Stimulated activated CD8-positive, alpha-beta memory T cell treated with anti-CD3 and anti-CD28 coated beads, Interleukin-2, amount 100 ng/mL, for 48 hours (primary cell): ENCODE measurements at places on chromosomes 1 and 21.

GRCh38 chr1:243851765-243852164 lies 1.7 kb upstream of the AKT3 start:
- no peak for DNase-seq

- DNase-seq: no peak
Observed at GRCh38 chr1:206006946-206007345, 3.8 kb upstream of the RAB7B start.

GRCh38 chr1:222109836-222110235 lies 367.9 kb upstream of the DUSP10 start:
- no peak for DNase-seq

DNA sequence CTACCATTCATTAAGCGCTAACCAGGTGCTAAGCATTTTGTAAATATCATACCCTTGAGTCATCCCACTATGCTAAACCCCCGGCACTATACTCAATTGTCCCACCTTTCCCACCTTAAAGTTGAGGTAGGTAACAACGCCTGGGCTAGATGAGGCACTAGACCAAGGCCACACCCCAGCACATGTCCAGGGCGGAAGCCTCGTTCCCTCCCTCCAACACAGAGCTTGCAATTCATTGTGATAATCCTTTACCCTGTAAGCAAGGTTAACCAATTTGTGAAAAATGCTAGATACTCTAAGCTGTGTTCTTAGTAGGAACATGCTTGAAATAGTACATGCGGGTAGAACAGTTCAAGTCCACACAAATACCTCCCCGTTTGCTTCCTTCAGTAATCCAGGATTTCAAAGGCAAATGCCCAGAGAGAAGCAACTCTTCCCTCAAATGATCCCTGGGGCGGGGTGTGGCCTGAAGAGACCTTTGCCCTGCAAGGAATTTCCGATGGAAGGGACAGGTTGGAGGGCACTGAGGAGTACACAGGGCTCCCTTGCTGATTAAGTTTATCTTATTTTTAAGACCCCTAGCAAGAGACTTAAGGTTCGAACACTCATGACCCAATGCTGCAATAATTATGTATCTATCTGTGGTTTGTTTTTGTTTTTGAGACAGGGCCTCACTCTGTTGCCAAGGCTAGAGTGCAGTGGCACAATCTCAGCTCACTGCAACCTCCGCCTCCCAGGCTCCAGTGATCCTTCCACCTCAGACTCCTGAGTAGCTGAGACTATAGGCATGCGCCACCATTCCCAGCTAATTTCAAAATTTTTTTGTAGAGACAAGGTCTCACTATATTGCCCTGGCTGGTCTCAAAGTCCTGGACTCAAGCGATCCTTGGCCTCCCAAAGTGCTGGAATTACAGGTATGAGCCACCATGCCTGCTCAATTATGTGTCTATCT lies 2.6 kb downstream of the RSPH1 start:
- no peak for DNase-seq

DNA sequence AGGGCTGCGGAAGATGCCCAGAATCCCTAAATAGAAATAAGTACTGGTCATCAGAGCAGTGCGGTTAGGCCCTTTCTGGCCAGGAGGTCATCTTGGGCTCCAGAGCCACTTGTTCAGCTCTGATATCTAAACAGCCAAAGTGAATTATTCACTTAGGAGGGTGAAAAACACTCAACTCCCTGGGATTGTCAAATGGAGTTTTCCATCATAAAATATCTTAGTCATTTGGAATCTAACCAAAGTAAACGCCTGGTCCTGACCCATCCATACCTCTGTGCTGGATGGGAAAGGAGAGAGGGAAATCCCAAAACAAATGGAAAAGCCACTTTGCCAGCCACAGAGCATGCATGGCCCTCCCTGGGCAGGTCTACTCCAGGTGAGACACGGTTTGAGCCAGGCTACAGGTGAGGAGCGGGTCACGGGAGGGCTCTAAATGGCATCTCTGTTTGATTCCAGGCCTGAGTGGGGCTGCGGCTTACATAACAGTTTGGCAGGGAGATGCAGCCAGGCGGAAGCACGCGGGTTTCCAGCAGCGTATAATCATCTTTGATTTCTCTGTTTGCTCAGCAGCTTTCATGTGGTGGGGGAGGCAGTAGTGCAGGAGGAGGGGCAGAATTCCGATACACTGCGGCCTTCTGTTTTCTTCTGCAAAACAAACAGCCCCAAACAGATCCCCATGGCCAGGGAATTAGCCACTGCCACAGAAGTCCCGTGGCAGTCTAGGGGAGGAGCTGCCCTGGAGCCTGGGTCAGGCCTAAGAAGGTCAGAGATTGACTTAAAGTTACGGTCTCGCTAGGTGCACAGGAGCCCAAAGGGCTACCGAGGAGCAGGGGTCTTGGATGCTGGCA lies 59.1 kb upstream of the ZNF648 start:
- DNase-seq: no peak

- DNase-seq: no peak
Observed at GRCh38 chr21:38323721-38324531, 67.1 kb downstream of the KCNJ15 start.

- DNase-seq: no peak
Observed at GRCh38 chr1:201214461-201214860, 23.8 kb downstream of the IGFN1 start.

- no peak for DNase-seq
Observed at GRCh38 chr21:27802816-27803475, 836.1 kb upstream of the ADAMTS5 start.

DNA sequence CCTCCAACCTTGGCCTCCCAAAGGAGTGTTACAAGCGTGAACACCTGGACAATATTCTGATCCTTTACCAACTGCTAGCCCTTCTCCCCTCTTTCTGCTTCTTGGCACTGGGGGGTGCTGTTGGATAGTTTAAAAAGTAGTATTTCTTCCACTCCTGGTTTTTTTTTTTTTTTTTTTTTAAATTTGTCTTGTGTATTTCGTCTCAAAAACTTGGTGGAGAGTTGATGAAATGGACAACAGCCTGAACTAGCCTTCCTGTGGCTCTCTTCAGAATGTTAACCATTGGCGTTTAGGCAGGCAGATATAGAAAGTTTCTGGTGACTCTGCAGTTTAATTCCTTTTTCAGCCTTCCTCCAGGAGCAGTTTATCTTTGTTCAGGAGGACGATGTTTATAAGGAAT lies 69.7 kb upstream of the USP24 start:
- DNase-seq: no peak

GRCh38 chr1:183590244-183591191 lies at the start of gene NCF2:
TSS of gene NCF2 (minus strand) at chr1:183590459. CDS start at chr1:183590329, 130 bp downstream.
- DNase-seq: peak; percentile 8

DNA sequence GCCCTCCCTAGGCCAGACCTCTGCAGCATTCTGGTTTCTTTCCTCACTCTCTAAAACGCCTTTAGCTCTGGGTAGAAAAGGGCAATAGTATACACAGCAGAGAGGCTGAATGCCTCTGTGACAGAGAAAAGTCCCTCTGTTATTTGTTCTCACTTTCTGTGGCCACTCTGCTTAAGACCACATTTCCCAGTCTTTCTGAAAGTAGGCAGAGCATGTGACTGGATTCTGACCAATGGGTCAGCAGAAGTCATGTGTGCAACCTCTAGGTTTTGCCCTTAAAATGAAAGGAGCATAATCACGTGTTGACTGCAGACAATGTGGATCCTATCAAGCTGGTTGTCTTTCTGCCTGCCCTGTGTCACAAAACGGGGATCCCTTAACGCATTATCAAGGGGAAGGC lies 79.7 kb upstream of the MARK1 start:
- DNase-seq: no peak
